ENCODE measurements at places on chromosomes 2 and 18.
A peak's percentile ranks its signal among the peaks of the same experiment; 100 is the strongest.

DNA sequence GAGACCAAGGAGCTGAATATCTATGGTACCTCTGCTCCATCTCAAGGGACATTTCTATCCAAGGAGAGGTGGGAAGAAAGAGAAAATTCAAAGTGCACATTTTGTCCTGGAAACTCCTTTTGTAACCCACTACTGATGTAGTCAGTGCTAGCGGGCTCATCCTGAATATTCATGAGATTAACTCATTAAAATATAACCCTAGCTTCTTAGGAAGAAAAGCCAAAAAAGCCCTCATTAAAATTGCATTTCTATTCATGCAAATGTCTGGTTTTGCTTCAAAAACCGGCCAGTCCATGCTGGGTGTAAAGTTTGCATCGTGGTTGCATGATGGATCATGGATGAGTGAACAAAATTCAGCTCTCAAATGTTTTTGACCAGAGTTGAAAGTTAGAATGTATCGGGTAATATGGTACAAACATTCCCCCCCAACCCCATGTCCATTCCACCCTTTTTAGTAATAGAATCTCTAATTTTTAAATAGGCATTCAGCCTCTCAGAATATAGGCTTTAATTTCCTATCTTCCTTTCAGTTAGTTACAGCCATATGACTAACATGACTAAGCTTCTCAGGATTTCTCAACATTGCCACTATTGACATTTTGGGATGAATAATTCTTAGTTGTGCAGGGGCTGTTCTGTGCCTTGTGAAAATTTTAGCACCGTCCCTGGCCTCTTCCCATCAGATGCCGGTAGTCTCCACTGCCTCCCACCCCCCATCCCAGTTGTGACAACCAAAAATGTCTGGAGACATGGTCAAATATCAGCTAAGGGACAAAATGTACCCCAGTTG lies 104.2 kb upstream of the RND3 start:
- DNase-seq, result no peak

DNA sequence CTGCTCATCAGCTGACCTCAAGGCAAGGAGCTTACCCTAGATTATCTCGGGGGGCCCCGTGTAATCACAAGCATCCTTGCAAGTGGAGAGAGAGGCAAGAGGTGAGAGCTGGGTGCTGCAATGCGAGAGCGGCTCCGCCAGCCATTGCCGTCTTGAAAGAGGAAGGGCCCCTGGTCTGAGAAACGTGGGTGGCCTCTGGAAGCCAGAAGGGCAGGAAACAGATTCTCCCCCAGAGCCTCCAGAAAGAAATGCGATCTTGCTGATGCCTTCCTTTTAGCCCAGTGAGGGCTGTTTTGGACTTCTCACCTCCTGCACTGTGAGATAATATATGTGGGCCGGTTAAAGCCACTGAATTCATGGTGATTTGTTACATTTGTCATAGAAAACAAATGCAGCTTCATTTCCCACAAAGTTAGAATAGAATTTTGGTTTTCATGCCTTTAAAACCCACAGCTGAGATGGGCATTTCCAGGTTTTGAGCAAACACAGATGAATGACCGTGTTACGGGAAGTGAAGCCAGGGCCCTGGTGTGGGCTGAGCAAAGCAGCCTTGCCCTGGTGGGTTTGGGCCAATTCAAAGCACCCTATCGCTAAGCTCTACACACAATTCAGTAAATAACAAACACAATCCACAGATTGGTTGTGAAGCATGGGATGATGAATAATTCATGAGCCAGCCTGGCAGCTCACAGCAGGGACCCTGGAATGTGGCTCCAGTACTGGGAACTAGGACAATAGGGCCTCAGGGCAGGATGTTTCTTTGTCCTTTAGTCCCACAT lies 319.9 kb upstream of the HS6ST1 start:
- DNase-seq, result no peak

DNA sequence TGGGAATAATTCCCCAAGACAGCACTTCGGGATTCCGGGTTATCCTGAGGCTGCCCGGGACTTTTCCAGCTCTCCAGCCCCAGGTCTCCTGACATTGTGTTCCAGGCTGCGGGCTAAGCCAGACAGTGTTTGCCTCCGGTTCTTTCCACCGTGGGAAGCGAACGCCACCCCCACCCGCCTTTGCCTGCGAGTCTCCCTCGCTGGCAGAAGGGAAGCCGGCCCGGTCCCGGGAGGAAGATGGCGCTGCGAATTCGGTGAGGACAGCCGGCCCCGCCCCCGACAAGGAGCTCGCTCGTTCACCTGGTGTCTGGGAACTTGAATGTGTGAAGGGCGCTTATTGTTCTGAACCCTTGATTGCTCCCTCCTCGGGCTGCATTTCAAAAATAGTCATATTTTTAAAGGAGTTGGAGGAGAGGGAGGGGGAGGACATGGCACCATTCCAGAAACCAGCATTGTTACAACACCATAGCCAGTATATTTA lies 2.9 kb downstream of the LRATD1 start:
- no peak for DNase-seq

- no peak for DNase-seq
Observed at GRCh38 chr18:68803356-68803755, 5.5 kb downstream of the CCDC102B start.

DNA sequence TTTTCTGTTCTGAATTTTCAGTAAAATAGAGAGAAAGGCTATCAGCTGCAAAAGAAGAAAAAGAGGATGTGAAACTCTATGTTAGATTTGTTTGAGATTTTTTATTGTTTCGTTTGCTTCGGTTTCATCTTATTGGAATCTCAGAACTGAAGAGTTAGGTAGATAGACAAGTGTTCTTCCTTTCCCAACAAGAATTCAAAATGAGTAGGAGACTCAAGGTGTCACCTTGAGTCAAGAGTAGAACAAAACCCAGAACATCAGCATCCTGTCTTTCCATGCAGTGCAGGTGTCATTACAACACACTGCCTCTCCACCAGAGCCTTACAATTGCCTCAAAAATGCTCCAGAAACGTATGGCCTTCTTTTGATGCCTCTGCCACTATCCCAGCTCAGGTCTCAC lies 21.1 kb downstream of the NBAS start:
- DNase-seq, result no peak

- DNase-seq, result no peak
Observed at GRCh38 chr2:53715568-53715967, 52.0 kb upstream of the CHAC2 start.

DNA sequence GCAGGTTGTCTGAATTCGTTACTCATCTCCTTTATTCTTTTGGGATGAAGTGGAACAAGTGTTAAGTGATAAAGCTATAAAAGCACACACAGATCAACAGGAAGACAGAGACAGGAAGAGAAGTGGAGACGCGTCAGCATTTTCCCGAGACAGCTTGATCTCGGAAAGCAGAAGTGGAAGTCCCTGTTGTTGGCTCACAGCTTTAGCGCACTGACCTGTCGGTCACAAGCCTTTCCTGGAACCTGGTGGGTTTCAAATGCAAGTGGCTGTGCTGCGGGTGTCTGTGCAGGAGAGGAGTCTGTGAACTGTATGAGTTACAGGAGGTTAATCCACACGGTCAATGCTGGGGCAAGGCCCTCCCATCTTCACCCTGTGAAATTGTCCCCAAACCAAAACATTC lies 116.6 kb upstream of the PELI1 start:
- peak; percentile 21 for DNase-seq

- no peak for DNase-seq
Observed at GRCh38 chr2:207969249-207969648, 56.1 kb downstream of the PLEKHM3 start.

DNA sequence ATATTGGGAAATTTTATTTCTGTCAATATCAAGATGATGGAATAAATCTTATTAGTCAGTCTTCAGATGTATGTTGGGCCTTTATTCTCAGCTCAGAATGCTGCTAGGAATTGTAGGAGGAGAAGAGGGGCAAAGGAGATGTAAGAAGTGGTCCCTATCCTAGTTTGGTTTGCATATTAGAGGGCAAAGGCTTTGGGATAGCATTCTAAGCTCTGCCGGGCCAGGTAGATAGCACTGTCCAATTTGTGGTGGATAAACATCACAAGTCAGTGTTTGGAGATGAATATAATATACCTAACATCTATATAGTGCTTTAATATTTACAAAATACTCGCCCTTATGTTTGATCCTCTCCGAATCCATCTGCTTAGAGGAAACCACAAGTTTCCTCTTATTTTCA lies 149.2 kb downstream of the GULP1 start:
- no peak for DNase-seq

DNA sequence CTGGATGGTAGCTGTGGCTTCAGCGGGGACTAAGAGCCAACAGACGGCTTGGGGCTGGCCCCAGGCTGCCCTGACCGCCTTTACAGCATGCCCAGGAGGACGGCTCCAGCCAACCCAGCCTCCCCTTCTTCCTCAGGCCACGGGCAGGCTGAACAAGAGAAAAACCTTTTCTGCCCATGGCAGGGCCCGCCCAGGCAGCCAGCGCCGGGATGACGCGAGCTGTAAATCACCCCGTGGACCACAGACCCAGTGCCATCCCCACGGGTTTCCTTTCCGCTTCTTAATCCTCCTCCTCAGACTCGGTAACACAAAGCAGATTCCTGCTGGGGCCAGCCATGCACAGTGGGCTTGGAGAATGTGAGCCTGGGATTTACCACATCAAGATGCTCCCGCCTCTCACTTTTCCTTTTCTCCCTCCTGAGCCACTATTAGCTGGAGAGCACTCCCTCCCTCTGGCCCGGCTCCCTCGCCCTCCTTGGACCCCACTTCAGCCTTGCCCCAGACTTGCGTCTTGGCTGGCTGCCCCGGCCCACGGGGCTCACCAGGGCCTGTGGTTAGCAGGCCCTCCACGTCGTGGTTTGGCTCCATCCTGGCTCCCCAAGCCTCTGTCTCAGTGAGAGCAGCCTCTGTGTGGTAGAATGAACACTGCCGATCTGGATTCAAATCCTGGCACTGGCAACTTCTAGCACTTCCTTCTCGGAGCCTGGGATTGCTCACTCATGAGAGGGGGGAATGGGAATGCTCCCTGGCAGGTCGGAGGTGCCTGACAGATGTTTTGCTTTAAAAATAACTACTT lies 31.4 kb downstream of the ATOH8 start:
- DNase-seq, result no peak

GRCh38 chr2:232502911-232503808 lies 15.5 kb upstream of the ECEL1 start:
- peak; percentile 44 for DNase-seq

DNA sequence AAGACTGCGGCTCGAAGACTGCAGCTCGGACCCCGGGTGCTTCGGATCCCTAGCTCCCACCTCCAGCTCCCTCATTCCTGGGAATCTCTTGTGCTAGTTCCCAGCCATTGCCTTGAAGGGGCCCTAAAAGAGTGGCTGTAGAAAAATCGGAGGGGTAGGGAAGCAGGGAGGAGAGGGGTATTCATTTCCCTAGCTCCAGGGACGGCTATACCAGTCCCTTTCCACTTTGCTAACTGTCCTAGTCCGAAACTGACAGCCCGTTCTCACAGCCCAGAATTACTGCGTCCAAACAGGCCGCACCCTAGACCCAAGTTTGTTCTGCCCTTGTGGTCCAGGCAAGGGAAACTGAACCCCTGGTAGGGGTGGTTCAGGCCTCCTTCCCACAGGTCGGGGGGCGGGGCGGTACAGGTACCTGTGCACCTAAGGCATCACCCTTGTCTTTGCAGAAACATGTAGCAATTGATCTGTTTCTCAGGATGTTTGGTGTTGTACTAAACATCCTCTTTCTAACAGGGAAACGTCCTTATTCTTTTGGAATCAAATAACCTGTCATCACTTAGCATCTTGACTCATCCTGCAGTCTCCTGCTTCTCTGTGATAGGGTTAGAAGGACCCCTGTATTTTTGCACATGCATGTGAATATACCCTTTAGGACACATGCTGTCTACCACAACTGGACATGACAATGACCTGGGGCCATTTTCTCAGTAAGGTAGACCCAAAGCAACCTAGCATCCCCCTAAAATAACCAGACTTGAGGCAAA lies 4.0 kb downstream of the EMX1 start:
- no peak for DNase-seq

- DNase-seq, result no peak
Observed at GRCh38 chr2:215277944-215278343, 33.9 kb upstream of the ATIC start.

- no peak for DNase-seq
Observed at GRCh38 chr2:133343018-133343352, 225.3 kb downstream of the NCKAP5 start.

- no peak for DNase-seq
Observed at GRCh38 chr2:175606010-175606841, 395.8 kb downstream of the LNPK start.

DNA sequence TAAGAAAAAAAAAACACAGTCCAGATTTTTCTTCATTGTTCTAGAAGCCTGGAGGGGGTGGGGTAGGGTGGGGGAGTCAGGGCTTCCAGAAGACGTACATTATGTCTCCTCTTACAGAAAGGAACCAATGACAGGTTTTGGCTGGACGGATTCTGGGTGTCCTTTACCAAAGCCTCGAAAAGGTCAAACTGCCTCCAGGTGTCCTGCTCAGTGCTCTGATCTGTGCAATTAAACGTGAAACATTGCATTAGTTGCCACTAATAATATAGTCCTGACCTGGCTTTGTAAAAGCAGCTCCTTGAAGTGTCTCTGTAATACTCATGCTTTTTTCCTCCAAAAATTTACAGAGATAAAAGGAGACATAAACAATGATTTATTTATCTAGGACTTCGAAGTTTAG lies 11.1 kb upstream of the MTA3 start:
- DNase-seq, result no peak

- no peak for DNase-seq
Observed at GRCh38 chr18:13022644-13023043, 31.5 kb downstream of the CEP192 start.

GRCh38 chr2:215396595-215397313 lies 39.1 kb downstream of the FN1 start:
- DNase-seq, result no peak

- no peak for DNase-seq
Observed at GRCh38 chr2:44456946-44457345, 95.2 kb downstream of the CAMKMT start.

DNA sequence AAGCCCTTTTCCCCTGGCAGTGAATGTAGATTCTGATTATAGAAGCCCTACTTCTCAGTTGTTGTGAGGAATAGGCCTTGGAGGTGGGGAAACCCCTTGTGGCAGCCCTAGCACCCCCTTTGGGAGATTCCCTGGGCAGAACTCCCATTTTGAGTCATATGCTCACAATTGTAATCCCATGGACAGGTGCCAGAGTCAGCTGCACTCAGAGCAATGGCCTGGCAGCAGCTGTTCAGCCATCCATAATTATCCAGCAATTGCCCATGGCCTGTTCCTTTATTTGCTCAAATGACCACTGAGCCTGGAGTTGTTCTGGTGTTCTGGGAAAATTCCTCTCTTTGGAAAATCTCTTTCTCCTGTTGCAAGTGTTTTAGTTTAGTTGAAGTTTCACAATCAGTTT lies 71.7 kb downstream of the PTRHD1 start:
- DNase-seq, result no peak

GRCh38 chr2:8551622-8552074 lies 130.2 kb upstream of the ID2 start:
- no peak for DNase-seq

GRCh38 chr2:206615417-206616089 lies 26.7 kb upstream of the FAM237A start:
- DNase-seq, result no peak

DNA sequence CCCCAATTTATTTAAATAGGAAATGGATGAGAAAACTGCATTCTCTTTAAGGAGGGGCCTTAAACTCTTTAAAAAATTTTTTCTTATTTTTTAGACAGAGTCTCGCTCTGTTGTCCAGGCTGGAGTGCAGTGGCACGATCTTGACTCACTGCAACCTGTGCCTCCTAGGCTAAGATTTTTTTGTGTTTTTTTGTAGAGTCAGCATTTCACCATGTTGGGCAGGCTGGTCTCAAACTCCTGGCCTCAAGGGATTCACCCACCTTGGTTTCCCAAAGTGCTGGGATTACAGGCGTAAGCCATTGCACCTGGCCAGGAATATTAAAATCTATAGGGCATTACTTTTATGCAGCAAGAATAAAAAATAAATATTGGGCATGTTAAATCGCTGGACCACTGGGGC lies 56.0 kb downstream of the GALR1 start:
- no peak for DNase-seq

- no peak for DNase-seq
Observed at GRCh38 chr2:161952783-161953191, 121.2 kb downstream of the DPP4 start.
